ENCODE measurements at places on chromosomes 12 and 14.
A peak's percentile ranks its signal among the peaks of the same experiment; 100 is the strongest.

DNA sequence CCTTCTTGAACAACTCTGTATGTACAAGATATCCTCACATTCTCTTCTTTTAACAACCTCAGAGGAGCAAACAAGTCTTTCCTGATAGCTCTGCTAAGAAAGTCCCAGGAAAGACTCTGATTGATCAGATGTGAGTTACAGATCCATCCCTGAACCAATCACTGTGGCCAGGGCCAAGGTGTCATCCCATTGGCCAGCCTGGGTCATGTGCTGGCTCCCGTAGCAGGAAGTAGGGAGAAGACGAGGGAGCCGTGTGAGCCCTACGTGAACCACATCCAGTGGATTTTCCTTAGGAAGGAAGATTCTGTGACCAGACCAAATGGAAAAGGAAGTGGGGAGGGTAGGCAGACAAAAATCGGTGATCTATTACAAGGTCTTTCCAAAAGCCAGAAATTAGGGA, 5.6 kb downstream of the P2RX7 start:
- no peak for DNase-seq

- no peak for DNase-seq
Observed at GRCh38 chr12:112049351-112049750, 36.1 kb downstream of the ERP29 start.

- no peak for DNase-seq
Observed at GRCh38 chr14:72577521-72577920, 316.4 kb downstream of the DPF3 start.

DNA sequence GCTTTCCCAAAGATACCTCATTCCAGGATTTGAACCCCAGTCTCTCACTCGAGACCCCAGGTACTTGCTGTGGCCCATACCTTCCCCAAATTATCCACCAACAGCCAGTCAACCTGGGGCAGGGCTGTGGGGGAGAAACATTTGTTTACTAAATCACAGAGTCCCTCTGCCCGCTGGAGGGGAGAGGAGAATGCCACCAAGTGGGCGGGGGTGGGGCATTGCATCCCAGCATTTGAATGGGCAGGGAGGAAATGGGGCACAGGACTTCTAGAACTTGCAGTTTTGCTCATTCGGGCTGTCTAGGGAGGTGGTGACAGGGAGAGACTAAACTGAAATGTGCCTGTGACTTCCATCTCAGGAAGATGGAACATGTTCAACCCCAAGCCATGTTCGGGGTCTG, 10.9 kb upstream of the SERPINA9 start:
- no peak for DNase-seq

DNA sequence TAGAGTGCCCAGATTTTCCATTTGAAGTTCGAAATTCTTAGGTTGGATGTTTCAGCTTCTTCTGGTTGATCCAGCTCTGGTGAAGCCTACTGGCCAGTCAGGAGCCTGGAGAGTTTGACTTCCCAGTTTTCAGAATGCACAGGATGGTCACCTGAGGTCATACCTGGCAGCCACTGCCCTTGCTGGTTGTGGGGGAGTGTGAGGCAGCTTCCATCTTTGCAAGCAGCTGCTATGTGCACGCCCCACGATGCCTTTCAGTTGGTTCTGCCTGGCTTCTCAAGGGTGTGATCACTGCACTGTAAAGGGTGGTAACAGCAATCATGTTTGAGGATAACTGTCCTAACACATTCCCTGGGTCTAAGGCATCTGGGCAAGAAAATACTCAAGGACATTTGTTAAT, 15.4 kb downstream of the CCDC92 start:
- peak; percentile 24 for DNase-seq

DNA sequence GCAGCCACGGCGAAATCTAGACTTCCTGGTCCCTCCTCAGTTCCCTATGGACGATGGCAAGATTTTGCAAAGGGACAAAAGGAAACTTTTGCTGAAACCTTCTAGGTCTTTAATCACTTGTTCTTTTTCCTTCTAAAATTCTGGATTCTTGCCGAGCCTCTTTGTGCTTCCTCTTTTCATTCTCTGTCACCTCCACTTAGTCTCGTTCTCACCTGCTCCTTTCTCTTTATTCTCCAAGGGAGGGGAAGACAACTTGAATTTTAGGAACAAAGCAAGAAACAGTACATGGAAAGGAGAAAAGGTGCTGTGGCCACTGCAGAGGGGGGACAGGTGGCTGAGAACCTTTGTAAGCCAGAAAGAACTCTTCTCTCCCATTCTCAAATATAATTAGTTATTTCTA, 194.8 kb downstream of the CACNA1C start:
- no peak for DNase-seq

GRCh38 chr14:99808154-99808505, 14.9 kb downstream of the EML1 start:
- no peak for DNase-seq

- no peak for DNase-seq
Observed at GRCh38 chr12:132410296-132410625, 79.7 kb upstream of the FBRSL1 start.

- peak; percentile 82 for DNase-seq
Observed at GRCh38 chr14:106691601-106692291, 1165.4 kb downstream of the TMEM121 start.

DNA sequence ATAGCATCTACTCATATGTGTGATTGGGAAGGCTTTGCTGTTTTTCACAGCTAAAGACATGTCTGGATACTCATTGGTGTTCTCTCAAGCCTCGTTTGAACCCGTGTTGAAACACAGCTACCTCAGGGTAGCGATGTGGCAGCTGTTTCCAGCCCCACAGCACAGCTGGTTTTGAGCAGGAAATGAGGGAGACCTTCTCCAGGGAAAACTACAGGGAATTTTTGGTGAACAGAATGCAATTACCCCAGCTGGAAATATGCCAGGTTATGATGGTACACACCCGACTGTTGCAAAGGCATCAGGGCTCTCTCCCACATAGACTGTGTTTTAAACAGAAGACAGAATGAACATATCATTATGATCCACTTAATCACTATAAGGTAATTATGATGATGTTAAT, 828.9 kb downstream of the VRK1 start:
- no peak for DNase-seq

- no peak for DNase-seq
Observed at GRCh38 chr14:101973356-101973755, 9.0 kb downstream of the DYNC1H1 start.

DNA sequence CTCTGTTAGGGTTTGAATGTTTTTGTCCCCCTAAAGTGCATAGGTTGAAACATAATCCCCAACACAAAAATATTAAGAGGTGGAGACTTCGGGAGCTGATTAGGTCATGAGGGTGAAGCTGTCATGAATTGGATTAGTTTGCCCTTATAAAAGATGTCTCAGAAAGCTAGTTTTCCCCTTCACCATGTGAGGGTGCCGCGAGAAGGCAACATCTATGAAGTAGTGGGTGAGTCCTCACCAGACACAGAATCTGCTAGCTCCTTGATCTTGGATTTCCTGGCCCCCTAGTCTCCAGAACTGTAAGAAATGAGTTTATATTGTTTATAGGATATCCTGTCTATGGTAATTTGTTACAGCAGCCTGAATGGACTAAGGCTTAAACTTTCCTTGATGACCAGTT, 301.5 kb upstream of the ATP2B1 start:
- no peak for DNase-seq

GRCh38 chr12:92042791-92043531, 102.7 kb downstream of the BTG1 start:
- no peak for DNase-seq

GRCh38 chr14:28057359-28058296, 709.0 kb upstream of the FOXG1 start:
- DNase-seq = no peak

DNA sequence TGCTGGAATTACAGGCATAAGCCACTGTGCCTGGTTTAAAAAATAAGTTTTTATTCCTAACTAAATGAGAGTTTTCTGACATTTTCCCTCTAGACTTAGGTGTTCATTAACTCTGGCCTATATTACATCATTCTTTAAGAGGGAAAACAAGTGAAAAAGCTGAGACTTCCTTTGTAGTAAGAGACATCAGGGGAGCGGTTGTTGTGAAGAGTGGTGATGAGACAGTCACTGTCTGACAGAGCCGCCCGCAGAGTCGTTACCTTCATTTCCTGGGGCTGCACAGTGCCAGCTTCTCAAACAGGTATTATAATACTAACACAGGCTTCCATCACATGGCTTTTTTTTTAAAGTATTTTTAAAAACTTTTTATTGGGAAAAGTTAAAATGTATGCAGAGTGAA, 19.7 kb upstream of the TDRD9 start:
- DNase-seq = no peak

DNA sequence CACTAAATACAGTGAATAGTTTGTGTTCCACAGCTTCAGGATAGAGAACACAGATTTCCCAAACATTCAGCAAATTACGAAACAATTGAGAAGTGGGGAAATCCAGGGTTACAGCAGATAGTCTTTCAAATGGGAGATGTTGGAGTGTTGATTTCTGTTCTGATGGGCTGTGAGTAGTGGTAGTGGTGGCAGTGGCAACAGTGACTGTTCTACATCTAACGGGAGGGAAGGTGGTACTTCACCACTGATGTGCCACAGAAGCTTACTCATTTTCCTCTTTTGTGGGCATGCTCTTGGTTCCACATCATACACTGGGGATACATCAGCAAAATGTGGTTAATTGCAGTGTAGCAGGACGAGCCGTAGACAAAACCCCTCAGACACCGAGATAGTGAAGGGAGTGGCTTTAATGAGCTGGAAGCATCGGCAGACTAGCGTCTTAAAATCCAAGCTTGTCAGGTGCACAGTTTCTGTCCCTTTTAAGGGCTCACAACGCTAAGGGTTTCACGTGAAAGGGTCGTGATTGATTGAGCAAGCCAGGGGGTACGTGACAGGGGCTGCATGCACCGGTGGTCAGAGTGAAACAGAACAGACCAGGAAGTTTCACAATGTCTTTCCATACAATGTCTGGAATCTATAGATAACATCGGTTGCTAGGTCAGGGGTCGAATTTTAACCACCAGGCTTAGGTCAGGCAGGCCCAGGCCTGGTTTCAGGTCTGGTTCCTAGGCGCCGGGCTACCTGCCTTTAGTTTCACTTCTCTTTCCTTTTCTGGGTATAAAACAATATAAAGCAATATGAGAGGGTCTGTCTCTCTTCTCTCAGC, 330.6 kb upstream of the FBXO33 start:
- no peak for DNase-seq

DNA sequence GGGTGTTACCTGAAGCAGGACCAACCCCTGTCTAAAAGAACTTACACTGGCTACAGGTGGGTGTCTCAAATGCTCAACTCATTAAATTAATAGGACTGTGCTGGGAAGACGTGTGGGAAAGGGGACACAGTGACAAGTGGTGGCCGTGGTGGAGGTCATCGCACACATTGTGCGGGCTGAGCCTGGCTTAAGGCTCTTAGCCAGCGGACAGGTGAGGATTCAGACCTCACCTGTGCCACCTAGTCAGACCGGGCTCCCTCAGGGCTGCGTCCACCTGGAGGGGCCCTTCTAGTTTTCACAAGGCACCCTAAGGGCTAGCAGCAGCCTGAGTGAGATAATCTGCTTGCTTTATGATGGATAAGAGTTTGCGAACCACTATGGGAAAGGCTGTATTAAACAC, 125.2 kb upstream of the FKBP4 start:
- DNase-seq = no peak

DNA sequence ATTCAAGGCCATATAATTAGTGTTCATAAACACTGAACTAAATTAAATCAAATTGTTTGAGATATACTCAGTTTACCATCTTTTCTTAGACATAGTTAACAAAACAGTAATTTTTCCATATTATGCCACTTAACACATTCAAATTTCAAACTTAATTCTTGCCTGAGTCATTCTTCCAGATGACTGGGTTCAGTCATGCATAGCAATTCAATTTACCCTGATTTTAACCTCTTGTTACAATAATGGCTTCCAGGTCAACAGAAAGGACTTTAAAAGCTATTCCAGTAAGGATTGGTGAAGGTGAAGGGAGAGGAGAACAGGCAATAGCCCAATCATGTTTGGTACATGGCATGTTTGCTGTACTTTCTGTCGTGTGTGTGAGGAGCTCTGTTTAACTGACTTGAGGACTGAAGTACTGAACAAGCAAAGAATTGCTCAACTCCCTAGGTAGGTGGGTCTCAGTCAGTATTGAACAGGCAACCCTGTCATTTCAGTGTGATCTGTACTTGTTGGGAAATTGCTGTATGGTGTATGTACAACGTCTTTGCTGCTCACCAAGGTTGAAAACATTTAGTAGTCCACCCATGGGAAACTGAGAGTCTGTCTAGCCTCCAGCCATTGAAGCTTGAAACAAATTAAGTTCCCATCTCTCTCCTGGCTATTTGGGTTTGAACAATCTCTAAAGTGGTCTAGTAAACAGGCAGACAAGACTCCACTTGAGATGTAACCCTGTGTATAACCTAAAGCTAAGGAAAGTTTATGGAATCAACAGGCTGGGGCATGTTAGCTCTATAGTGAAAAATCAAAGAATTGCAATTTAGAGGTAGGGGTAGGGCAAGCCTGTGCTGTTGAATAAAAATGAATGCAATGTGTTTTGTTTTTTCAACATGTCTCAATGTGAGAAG, 327.2 kb downstream of the BTG1 start:
- DNase-seq = no peak

GRCh38 chr14:35682802-35683201, 126.3 kb downstream of the RALGAPA1 start:
- no peak for DNase-seq

DNA sequence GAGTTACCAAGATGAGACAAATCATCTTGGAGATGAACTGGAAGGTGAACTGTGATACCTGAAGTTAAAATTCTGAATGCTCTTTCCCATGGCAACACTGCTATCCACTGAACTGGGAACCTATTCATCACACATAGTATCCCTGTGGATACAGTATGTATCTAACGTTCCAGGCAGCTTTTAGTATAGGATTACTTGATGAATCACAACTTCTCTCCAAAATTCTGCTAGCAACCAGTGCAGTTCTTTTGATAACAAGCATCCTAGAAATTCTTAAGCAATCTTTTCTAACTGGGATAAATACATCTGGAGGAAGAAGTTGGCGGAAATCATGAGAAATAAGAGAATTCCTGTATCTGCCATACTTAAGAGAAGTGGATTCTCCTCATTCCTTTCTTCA, 66.4 kb downstream of the PAWR start:
- no peak for DNase-seq

DNA sequence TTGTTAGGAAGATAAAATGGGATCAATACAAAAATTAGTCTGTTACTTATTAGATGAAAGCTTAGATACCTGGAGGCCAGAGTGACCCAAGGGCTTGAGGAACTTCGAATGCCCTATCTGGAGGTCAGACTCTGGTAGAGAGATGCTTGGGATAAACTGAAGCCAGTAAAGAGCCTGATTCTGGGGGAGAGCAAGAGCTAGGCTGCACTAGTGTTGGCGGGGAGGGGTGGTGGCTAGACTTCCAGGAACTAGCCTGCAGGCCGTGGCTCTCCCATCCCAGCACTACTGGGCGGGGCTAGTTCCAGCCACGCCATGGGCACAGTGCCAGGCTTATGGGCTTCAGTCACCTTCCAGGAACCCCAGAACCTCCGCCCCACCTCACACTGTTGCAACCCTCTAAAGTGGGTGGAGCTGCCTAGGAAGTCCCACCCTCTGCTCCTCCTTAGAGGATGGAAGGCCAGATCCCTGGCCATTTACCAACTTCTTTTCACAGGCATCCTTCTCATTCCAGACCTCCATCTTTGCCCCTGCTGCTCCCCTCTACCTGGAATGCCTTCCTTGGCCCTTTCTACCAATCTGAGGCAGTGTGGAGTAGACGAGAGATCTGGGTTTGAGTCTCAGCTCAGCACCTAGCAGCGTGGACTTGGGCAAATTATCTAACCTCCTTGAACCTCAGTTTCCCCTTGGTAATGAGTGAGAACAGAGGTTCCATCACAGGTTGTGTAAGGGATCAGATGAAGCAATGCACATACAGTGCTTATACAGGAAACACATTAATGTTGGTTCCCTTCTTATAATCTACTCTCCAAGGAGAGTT, 6.3 kb upstream of the NFE2 start:
- DNase-seq = no peak

All from activated CD8-positive, alpha-beta memory T cell treated with anti-CD3 and anti-CD28 coated beads for 24 hours (primary cell).